ENCODE measurements at places on chromosomes 11 and 22.

DNA sequence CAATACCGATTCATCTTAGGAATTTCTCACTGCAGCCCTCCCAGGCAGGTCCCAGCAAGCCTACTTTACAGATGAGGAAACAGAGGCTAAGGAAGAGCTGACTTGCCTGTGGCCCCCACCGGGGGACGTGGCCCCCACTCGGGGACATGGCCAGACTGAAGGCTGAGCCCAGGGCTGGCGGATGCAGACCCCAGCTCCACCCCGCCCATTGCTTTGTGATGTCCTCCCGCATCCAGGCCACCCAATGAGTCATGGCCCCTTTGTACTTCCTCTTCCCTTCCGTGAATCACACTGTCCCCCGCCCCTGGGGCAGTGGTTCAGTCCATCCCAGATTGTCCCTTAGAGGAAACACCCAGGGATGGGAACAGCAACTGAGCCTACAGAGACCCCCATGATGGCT, 116.0 kb upstream of the ANO1 start:
- DNase-seq, result no peak

- DNase-seq, result no peak
These were observed 138.1 kb downstream of the TBC1D22A start for GRCh38 chr22:46900549-46900948.

GRCh38 chr22:37229805-37230672, 14.0 kb downstream of the RAC2 start:
- no peak for DNase-seq

DNA sequence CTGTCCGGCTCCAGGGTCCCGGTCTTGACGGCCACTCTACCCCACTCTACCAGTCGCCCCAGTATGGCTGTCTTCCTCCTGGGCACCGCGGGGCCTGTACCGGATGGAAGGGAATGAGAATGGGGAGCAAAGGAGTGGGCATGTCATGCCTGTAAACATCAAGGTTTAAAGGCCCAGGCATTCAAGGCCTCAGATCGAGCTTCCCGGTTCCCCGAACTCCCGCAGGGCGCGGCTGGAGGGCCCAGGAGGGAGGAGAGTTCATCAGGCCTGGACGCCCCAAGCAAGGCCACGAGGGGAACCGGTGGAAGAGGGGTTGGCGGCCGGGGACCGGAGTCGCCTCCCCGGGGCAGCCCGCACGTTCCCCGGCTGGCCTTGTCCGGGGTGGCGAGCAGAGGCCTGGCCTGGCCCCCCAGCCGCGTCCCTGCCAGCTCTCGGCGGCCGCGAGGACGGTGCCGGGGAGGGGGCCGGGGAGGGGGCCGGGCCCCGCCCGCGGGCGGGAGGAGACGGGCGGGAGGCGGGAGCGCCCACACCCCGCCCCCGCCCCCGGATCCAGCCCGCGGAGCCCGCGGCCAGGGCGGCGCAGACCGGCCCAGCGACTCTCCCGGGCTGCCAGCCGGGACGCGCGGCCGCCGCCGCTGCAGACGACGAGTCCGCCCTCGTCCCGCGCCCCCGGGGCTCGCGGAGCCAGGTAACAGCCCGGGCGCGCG, at the start of gene CDC42EP1:
Gene CDC42EP1, plus strand, starts transcription at position 580 of the 707 bp plus-strand sequence. CDS start 5,870 bp downstream, outside the sequence.
- DNase-seq, result no peak

- no peak for DNase-seq
These were observed 13.6 kb upstream of the OR51S1 start for GRCh38 chr11:4862447-4863236.
